Activated CD8-positive, alpha-beta memory T cell treated with anti-CD3 and anti-CD28 coated beads for 48 hours (primary cell): ENCODE measurements at places on chromosomes 2 and 18.
A peak's percentile ranks its signal among the peaks of the same experiment; 100 is the strongest.

DNA sequence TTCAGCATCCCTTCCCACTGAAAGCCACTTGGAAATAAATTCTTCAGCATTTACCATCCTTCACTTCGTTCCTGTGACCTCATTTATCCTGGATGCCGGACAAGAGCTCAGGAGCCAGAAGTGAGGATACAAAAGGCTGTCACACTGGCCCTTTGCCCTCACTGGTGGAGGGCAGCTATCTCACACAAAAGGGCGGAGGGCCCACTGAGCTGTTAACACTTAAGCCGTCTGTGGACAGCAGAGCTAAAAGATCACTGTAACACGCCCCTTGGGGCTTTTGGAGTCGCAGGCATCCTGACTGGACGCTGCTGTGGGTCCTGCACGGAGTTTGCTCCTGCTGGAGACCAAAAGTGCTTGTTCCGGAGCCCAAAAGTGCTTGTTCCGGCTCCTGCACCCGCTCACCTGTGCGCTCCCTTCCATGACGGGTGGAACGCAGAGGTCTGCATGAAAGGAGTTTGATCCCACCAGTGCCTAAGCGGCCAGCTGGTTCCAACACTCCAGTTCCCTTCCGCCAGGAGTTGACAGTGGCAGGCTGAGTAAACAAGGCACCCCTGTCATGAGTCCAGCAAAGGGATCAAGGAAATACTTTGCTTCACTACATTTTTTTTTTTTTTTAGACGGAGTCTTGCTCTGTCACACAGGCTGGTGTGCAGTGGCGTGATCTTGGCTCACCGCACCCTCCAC lies 572.0 kb upstream of the LINC00305 start:
- DNase-seq, result no peak

DNA sequence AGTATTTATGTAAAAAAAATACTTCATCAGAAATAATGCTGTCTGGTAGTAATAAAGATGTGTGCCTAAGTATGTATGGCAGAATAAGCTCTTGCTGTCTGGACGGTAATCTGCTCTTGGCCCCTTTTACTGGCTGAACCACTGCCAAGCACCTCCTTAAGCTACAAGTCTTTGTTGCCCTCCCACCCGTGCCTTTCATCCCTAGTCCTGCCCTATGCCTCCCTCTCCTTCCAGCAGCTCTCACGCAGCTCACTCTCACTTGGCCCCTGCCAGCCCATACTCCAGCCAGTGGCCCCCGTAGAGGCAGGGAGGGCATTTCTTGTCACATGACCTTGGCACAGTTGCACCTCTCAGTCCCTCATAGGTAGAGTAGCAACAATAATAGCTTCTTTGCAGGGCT lies 54.5 kb upstream of the NPAS2 start:
- DNase-seq, result no peak

DNA sequence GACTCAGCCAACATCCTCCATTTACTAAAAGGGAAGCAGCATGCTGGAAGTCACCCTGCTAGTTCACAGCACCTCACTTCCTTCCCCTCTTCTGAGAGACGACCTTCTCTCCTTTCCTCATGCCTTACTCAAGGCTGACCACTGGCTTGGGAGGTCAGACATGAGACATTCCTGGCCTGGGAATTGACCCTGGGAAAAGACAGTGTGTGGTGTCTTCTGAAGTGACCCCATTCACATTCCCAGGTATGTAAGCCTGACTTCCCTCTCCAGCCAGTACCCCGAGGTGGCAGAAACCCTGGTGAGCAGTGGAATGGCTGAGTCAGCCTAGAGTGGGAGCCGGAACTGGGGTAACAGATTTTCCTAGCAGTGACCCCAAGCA lies 92.4 kb downstream of the PLB1 start:
- DNase-seq, result no peak

DNA sequence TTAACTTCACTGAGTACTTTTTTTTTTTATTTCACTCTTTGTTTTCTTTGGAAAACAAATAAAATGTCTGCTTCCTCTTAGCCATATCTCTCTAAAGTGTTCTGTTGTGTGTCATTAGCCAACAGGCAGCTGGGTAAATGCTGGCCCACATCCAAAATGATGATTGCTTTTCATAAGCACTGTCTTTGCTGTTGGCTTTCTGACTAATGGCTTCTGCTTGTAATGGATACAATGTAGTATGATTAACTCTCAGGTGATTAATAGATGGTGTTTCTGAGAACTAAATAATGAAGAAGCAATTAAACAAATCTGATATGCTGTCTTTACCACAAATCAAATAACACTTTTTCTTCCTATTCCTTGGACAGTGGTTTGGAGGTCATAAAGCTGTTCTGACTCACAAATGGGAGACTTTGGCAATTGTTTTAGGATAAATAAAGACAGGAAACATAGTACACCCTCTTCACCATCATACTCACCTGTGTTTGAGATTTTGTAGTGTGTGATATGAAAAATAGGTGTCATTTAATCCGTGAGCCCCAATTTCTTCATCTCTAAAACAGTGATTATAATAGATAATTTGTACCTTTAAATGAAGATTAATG lies 888.4 kb downstream of the TSN start:
- no peak for DNase-seq

DNA sequence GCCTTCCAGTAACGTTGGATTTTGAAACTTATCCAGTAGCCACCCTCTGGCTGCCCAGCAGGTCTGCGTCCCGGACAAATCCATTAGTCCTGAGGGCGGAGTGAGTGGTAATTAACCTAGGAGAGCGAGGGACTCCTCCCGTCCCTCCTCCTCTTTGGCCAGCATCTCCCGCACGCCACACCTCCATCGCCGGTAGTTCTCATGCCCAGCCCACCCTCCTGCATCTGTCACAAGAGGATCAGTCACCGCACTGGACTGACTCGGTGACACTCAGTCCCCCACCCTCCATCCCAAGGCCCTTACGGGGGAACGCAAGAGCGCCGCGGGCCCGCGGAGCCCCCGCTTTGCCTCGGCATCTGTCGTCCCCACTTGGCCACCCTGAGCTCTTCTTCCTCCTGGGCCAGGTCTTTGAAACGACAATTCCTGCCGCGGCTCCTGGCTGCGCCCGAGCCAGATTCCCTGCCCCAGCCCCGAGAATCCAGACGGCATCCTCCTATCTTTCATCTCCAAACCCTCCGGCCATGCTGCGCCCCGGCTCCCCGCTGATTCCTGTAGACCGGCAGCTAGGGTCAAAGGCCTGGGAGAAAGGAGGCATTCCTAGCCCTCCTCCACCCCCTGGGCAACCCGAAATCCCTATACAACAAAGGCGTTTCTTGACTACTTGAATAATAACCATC lies 77.5 kb downstream of the EIF2AK3 start:
- no peak for DNase-seq

DNA sequence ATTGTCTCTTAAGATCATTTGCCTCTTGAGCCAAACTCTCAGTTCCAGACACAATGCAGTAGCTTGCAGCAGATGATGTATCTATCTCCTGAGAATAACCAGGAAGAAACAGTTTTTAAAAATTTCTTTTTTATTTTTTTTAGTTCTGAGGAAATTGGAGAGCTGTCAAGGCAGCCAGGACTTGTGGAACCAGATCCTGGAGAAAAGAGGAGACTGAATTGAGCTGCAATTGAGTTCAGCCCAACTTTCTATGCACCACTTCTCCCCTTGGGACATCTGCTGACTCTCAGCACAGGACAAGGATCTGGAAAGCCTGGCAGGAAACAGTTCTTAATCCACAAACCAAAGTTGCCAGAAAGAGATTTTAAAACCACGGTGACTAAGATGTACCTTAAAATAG lies 13.5 kb upstream of the CSRNP3 start:
- no peak for DNase-seq

- no peak for DNase-seq
Observed at GRCh38 chr2:14428056-14428455, 204.5 kb upstream of the LRATD1 start.

GRCh38 chr2:108220942-108221541 lies 18.7 kb upstream of the SULT1C3 start:
- DNase-seq, result no peak

GRCh38 chr2:12240206-12240605 lies 476.5 kb upstream of the TRIB2 start:
- DNase-seq, result no peak

GRCh38 chr2:62597323-62597722 lies 91.3 kb upstream of the TMEM17 start:
- DNase-seq, result no peak

DNA sequence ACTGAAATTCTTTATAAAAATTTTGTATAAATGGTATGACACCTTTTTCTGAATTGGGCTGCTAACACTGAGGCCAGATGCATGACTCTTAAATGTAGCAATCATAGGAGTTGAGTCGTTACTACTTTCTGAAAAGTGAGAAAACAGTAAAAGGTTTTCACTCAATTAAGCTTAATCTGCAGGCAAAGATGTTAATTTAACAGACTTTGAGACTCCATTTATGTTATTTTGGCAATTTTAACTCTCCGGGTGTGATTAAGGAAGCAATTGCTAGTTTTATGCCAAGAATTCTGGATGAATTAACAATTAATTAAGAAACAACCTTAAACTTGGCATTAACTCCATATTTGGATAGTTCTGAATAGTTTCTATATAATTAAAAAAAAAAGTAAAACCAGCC lies 104.3 kb downstream of the AGPS start:
- no peak for DNase-seq

DNA sequence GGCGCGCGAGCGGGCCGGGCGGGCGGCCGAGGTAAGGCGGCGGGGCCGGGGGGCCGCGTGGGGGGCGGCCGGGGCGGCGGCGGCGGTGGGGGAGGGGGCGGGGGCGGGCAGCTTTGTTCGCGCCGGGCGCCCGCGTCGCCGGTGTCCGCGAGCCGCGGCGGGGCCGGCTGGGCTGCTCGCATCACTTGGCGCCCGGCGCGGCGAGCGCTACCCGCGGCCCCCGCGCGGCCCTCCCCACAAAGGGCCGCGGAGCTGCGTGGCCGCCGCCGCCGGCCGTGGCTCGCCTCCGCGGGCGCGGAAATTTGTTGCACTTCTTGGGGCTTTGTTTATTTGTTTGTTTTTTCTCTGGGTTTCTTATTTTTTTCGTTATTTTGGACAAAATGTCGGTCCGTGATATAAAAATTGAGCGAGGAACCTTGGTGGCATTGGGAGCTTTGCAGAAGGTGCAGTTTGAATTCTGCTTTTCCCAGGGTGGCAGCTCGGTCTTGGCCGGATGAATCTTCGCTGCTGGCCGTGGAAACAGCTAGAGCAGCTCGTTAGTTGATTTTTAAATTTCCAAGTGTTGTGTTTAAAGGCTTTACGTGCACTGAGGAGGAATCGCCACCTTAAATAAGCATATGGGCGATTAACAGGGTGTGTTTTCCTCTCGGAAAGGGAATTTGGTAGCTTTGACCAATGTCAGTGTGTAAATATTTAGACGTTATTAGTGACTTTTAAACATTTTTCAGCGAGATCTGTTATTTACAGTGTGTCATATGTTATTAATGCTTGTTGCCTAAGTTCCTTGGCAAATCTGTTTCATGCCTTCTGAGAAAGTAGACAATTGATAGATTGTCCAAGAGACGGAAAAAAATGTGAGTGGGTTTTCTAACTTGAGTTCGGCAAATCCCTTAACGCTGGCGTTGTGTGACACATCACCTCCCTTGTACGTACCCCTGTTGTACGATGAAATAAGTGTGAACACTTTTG lies 822 bp downstream of the UBE2E3 start:
- no peak for DNase-seq

DNA sequence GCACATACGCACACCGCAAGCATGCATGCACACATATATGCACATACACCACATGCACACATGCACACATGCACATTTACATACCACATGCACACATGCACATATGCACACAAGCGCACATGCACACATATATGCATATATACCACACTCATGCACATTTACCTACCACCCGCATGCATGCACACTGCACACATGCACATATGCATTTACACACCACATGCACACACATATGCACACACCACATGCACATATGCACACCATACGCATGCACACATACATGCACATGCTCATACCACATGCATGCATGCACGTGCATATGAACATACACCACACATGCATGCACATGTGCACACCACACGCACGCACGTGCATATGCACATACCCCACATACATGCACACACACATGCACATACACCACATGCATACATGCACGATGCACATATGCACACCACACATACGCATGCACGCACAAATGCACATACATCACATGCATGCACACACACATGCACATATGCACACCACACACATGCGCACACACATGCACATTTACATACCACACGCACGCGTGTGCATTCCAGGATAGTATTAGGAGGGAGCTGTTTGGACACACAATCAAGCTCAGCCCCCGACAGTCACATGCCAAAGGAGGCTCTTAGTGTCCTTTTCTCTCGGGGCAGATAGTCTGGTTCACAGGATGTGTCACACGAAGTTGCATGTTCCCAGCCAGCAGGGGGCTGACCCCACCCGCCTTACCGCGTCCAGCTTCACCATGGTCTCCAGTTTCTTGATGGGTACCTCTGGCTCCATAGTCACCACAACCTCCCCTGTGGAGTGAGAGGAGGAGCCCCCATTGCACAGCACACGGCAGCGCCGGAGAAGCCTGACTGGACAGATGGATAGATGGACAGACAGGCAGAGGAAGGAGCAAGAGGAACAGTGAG lies 5.9 kb downstream of the OTOF start:
- no peak for DNase-seq

DNA sequence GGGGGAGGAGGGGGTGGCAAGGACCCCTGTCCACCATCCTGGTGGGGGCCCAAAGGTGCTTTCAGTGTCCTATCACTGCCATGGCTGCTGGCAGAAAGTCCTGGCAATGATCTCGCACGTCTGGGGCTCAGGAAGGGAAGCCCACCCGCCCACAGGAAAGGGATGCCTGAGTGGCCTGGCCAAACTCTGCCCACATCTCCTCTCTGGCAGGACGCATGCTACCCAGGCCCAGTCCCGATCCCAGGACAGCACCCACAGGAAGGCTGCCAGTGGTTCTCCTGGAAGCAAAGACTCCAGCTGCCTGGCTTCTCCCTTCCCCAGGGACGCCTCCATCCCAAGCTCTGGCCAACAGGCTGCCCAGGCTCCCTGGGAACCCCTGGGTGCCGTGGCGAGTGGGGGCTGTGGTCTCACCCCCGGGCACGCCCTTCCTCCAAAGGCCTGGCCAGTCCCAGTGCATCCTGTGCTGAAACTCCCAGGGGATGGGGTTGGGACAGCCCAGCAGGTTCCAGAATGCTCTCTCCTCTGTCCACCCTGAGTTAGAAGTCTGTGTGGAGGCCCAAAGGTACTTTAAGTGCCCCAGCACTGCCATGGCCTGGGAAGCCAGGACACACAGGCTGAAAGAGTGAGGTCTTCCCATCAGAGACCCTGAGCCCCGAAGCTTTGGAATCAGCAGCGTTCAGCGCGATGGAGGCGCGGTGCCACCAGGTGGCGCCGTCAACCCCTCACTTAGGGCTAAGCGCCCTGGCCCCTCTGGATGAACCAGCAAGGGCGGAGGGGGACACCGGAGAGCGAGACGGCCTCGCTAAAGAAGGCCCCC lies 29.8 kb upstream of the TAF1B start:
- peak; percentile 65 for DNase-seq
